ENCODE measurements at places on chromosomes 16 and 17.

DNA sequence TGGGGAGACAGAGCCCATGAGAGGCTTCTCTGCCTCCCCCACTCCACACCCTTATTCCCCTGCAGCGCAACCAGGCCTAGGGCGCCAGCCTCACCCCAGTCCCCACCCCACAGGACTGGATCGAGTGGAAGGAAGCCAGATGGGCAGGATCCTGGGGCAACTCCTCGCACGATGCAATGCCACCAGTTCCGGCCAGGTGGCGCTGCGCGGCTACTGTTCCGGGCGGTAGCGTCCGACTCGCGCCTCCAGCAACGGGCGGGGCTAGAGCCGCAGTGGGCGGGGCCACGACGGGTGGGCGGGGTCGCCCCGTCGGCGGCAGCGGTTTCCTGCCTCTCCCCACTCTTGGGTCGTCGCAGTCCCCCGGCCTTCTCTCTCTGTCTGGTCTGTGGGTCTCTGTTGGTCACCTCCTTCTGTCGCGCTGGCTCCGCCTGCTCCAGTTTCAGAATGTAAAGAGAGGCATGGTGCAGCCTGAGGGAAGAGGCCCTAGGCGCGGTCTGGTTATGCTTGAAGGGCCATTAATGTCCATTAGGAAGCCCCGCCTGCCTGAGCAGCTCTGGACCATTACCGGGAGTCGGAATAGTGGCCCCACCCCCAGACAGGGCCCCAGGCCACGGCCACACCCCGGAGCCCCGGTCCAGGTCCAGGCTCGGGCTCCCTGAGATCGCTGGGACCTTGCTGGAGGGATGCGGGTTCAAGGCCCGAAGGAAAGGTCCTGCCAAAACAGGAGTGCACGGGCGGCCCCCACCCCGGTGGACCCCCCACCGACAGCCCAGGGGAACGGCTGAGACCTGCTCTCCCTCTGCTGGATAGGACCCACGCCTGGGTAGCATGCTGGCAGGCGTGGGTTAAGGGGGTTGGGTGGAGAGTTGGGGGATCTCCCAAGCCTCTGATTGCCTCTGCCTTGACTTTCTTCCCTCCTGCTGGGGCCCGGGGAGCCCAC, 3.3 kb upstream of the NHERF2 start:
- DNase-seq = peak; percentile 93

DNA sequence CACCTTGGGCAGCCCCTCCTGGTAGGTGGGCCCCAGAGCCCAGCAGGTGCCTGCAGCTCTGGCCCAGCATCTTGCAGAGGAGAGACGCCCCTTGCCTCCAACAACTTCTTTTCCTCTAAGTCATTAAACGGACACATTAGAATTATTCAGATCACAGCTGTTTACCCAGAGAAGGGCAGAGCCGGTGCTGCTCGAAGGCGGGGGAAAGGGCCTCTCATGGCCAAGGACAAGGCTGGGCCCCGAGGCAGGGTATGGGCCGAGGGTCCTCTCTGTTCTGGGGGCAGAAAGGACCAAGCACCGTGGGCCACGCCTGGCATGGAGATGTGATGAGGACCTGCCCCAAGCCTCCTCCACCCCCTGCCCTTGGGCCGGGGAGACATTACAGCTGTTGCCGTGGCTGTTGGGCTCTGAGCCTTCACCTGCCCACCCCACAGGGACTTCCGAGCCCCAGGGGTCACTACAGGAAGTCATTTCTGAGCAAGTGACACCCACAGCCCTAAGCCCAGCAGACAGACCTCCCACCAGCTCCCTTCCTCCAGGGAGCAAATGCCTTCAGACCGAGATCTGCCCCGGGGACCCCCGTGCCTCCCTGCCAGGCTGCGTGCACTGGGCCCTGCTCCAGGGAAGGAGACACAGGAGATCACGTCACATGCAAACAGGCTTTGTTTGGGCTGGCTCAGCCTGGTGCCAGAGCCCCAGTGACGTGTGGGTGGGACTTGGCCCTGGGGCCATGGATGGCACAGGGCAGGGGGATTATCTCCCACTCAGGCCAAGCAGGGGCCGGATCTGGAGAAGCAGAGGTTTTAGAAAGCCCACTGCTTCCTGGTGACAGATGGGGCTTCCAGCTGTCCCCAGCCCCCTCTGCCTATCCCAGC, 699 bp upstream of the PVALEF start:
- no peak for DNase-seq

GRCh38 chr17:80151333-80151732, 4.4 kb upstream of the EIF4A3 start:
- no peak for DNase-seq

DNA sequence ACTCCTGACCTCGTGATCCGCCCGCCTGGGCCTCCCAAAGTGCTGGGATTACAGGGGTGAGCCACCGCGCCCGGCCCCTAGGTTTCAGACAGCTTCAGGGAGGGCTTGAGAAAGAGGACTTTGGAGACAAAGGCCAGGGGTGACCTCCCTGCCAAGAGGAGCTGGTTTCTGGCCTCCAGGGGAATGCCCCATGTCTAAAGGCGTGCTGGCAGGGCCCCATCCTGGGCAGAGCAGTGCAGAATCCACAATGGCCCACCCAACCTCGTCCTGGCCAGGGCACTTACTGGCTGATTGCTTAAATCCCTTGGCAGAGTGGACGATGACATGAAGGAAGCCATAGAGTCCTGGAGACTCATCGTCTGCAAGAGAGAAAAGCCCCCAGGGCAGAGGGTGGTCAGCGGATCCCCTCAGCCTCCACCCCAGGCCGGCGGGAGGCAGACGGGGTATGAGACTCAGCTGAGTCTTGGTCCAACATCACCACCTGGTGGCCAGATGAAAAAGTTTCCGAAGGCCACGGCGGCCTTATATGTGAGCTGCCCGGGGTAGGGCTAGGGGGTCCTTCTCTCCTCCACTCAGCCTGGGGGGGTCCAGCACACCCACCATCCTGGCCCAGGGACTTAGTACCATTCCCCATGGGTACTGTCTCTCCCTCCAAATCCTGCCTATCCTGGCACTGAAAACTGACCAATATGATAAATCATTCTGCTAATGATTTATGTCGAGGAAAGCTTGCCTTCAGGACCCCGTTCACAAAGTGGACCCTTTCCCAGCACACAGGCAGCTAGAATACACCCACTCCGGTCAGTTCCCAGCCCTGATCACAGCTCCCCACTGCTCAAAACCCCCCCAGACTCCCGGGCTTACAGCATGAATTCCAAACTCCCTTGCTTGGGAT, 59.1 kb downstream of the TIMM22 start:
- DNase-seq = peak; percentile 30

DNA sequence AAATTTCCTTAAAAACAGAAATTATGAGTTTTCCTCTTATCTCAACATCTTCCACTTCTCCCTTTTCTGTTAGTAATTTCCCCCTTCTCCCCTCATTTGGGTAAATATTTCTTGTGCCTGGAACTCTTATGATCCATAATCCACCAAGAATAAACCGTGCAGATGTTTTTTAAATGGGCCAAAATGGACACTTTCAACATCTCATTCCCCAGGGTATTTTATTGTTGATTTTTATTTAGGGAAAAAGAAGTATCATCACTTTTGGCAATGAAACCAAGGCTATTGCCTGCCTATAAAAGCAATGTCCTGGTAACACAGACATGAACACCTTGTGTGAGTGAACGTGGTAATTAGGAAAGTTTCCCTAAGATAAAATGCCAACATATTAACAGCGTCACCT, 54.6 kb downstream of the IRX6 start:
- DNase-seq = no peak

DNA sequence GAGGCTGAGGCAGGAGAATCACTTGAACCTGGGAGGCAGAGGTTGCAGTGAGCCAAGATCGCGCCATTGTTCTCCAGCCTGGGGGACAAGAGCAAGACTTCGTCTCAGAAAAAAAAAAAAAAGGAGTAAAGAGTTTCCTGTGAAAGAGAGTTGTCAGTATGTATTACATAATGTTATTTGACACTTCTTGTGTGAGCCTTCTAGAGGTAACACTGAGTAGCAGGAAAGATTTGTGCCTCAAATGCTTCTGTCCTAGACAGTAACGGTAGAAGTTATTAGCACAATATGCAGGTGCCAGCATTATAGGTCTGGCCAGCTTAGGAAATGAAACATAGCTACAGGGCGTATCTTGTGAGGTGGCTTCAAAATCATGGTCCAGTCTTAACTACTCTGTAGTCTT, 6.2 kb downstream of the RPS6KB1 start:
- DNase-seq = no peak

DNA sequence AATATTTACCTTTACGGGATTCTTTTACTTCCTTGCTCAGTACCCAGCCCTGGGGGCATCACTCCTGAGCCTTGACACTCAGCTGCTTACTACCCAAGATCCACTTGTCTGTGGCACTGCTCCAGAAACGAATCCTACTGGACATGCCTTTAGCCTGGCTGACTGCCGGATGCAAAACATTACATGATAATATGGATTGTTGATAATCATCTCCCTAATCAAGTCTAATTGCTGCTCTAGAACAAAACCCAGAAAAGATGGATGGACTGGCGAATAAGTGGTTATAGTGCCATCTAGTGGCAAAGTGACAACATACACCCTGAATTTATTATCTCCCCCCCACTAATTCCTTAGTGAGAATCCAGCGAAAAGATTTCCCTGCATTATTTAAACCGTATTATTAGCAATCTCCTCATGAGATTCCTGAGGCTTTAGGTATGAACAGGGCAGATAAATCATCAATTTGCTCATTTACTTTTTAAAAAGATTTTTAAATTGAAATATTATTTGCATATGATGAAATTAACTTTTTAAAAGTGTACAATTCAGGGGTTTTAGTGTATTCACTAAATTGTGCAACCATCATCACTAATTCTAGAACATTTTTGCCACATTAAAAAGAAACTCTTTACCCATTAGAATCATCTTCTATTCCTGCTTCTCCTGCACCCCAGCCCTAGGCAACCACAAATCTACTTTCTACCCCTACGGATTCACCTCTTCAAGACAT, 61.6 kb downstream of the RGS9 start:
- DNase-seq = peak; percentile 64

DNA sequence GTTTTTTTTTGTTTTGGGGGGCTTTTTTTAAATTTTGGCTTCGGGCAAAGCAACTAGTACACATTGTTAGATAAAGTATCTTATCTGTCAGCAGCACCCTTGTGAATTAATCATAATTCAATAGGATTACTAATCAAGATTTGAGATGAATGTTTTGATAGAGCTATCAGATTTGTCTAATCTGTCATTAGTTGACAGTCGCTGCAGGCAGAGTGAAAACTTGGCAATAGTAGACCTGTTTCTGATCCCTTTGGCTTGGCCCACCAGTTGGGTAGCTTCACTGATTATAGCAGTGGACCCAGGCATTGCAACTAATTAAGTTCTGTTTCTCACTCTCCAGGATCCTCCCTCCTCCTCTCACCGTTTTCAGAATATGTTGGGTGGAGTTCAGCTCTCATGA, 258.6 kb downstream of the IRX3 start:
- no peak for DNase-seq

DNA sequence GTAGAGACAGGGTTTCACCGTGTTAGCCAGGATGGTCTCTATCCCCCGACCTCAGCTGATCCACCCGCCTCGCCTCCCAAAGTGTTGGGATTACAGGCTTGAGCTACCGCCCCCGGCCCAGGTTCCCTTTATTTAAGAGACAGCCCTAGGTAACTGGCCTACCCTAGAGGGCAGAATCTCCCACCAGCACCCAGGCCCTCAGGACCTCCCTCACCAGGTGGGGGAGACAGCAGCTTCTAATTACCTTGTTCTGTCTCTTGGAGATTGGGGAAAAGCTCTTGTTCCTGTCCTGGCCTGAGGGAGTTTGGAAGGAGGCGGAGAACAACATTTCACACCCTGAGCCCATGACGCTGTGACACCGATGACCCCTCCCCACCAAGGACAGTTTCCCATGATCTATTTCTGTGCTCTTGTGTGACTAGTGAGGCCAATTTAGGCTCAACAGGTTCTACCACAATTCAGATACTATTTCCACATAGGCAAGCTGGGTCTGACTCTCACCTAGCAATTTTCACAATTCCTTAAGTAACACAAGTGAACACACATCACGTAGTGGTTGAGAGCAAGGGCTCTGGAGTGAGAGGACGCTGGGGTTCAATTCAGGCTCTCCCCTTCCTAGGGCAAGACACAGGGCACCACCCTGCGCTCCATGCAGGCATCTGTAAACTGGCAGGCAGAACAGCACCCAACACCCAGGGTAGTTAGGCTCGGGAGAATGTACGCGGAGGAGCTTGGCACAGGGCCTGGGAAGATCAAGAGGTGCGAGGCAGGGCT, 20.4 kb downstream of the HDAC5 start:
- no peak for DNase-seq

- DNase-seq = no peak
Measured at GRCh38 chr17:57788725-57789124, 43.6 kb upstream of the CCDC182 start.

GRCh38 chr16:51919736-51920135, 627.2 kb downstream of the TOX3 start:
- no peak for DNase-seq

DNA sequence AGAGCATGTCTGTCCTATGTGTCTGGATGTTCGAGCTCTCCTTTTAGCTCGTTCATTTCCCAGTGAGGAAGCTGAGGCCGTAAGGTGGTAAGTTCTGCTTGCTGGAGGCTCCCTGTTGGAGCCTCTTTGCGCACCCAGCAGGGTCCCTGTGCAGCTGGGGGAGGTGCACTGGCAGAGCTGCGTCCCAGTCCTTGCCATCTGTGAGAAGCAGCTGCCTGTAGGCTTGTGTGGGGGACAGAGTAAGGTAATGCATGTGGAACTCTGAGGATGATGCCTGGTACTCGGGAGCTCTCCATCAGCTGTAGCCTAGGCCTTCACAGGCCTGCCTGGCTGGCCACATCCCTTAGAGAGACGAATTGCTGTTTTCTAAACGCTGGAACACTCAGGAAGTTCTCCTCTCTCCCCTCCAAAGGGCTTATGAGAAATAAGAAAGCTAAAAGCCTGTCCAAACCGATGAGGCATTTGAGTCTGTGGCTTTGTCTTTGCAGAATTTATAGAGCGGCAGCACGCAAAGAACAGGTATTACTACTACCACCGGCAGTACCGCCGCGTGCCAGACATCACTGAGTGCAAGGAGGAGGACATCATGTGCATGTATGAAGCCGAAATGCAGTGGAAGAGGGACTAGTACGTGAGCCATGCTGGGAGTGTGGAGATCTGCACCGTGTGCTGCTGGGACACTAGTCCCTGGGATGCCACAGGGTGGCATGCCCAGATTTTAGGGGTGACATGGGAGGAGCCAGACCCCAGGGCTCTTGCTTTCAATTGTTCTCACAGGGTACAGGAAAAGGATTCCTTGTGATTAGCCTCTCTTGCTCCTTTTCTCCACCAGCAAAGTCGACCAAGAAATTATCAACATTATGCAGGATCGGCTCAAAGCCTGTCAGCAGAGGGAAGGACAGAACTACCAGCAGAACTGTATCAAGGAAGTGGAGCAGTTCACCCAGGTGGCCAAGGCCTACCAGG, 1.6 kb downstream of the NDUFB10 start:
- no peak for DNase-seq

DNA sequence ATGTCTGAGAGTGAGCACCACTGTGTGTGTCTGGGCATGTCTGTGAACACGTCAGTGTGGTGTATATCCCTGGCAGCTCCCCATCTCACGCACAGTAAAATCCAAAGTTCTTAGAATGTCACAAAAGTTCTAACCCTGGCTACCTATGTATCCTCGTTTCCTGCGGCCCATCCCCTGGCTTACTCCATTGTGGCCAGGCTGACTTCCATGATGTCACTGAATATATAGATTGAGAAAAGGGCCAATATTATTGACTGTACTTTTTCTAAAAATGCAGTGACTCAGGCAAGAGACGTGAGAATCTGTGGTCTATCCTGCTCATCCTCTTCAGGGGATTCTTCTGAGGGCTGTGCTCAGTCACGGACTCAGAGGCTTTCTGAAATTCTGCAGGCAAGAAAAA, 963 bp upstream of the METTL22 start:
- DNase-seq = no peak

GRCh38 chr16:55496509-55497145, 12.2 kb upstream of the LPCAT2 start:
- no peak for DNase-seq

All from T1000 (cell line).